ENCODE measurements at places on chromosomes 5 and 9.

DNA sequence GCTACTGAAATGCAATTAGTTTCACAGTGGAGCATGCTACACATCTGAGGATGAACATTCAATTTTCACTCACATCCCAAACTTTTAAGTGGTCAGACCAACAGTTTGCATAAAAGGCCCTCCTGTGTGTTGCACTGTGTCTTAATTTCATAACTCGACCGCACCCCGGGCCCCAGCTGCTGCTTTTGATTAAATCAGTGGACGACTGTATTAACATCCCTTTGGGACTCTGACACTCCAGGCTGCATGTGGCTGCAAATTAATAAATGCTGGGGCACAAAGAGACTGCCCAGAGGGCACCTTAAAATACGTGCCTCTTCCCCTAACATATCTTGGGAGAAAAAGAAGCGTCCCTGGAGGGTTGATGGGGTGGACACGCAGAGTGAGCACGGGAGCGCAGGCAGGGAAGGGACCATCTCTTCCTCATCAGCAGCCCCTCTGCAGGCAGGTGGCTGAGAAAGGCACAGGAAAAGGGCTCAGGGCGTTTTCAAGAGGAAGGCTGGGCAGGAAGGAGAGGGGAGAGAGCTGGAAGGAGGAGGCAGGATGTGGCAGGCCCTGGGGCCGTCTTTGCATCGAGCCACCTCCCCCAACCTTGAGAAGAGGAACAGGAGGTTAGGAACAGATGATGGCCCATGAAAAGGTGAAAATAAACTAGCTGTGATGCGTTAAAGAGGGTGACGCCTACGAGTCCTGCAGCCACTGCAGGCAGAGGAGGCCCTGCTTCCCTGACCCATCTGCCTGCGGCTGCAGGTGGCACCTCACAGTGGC is 18.6 kb downstream of the MED10 start:
- peak; percentile 25 for DNase-seq

DNA sequence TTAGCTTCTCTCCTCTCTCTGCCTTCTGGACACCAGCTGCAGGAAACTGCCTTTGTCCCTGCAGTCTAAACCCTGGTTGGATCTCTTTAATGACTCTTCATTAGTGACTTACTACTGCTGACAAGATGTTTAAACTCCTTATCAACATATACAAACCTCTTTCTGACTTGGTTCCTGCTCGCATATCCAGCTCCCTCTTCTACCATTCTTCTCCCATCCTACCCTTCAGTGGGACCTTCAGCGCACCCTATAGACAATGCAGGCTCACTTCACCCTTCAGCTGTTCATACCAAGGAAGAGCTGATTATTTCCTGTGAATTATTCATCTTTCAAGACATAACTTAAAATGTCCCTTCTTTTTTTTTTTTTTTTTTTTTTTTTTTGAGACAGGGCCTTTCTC is 436.5 kb downstream of the KIAA0825 start:
- no peak for DNase-seq

- no peak for DNase-seq
These were observed 250.4 kb upstream of the IRX1 start for GRCh38 chr5:3345195-3345594.

GRCh38 chr5:118070041-118070440 is 918.3 kb downstream of the DTWD2 start:
- no peak for DNase-seq

GRCh38 chr5:156591631-156592030 is 258.5 kb upstream of the PPP1R2B start:
- DNase-seq = no peak

- DNase-seq = peak; percentile 26
These were observed 720 bp downstream of the TUSC1 start for GRCh38 chr9:25677301-25678146.

- DNase-seq = no peak
These were observed 14.9 kb upstream of the LRRC14B start for GRCh38 chr5:176296-176823.

- DNase-seq = no peak
These were observed 126.2 kb upstream of the ZNF608 start for GRCh38 chr5:124872615-124873014.

- peak; percentile 49 for DNase-seq
These were observed at the start of gene MSX2 for GRCh38 chr5:174724484-174725260. TSS of gene MSX2 (plus strand) at chr5:174724582. CDS start at chr5:174724660, 78 bp downstream.

GRCh38 chr5:133396814-133397213 is 215.5 kb downstream of the FSTL4 start:
- peak; percentile 28 for DNase-seq

- no peak for DNase-seq
These were observed 625.5 kb upstream of the WWC1 start for GRCh38 chr5:167665841-167666375.

GRCh38 chr5:153619771-153620170 is 129.3 kb downstream of the GRIA1 start:
- DNase-seq = no peak

DNA sequence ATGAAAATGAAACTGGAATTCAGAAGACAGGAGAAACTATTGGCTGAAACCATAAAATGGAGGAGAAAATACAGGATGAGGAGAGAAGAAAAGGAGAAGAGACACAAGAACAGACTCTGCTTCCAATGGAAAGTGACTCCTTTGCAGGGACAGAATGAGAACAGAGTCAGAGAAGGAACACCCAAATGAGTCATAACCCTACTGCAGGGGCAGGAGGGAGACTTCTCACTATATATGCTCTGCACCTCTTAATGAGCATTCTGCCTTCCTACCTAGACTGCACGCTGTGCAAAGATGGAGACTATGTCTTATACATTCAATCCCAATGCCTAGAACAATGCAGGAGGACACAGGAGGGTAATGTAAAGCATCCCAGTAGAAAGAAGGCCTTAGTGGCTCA is 2.1 kb downstream of the SAXO1 start:
- DNase-seq = no peak

- DNase-seq = peak; percentile 79
These were observed 1.7 kb downstream of the FST start for GRCh38 chr5:53481887-53482716.

- DNase-seq = no peak
These were observed 227.7 kb downstream of the RFK start for GRCh38 chr9:76166526-76166925.

- no peak for DNase-seq
These were observed 12.7 kb downstream of the KCTD16 start for GRCh38 chr5:144183254-144183889.

- DNase-seq = no peak
These were observed 208.8 kb downstream of the TLE4 start for GRCh38 chr9:79780559-79780958.

- no peak for DNase-seq
These were observed 46.3 kb upstream of the TDRD7 start for GRCh38 chr9:97365634-97366033.

DNA sequence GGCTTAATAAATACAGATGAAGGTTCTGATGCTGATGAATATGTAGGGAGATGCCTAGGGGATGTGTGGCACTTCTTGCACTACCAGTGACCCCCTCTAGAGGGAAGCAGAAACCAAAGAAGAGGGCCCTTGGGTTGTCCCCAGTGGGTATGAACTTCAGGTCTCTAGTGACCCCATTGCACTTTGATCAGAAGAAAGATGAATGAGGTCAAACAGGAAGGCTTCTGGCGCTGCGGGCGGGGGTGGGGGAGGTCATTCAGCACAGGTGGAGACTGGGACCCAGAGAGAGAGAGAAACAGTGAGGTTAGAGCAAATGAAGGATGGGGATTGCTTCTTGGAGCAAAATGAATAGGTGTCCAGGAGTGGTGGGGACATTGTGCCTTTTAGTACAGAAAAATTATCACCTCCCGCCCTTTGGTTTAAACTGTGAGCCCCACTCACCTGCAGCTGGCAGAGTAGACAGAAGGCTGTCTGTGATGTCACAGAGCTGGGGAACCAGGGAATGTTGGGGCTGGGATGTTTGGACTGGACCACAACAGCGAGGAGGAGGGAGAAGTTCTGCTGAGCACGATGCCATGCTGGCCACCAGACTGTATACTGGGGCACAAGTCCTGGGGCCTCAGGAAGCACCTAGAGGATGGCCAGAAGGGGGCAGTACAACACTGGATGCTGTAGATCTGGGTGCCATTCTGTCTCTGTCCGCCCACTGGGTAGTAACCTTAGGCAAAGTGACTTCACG is at the start of gene TEX48:
Gene TEX48 (minus strand): TSS at position 599 of the 739 bp plus-strand sequence. CDS start 10,469 bp downstream, outside the sequence.
- DNase-seq = peak; percentile 90

GRCh38 chr5:174454890-174455289 is 269.5 kb upstream of the MSX2 start:
- no peak for DNase-seq

DNA sequence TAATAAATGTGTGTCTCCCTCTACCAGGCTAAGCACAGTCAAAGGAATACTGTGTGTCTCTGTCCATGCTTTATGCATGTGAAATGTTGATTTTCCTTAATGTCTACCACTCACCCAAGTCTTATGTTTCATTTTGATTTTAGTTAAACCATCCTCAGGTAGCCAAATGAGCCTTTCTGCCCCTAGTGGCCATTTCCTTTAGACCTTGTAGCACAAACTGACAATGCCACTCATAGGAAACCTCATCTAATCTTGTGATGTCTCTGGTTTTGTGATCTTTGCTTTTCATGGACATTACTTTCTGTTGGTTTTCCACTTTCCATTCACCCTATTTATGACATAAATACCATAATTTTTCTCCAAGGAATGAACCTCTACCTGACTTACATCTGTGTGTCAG is 820.8 kb downstream of the MAT2B start:
- no peak for DNase-seq

GRCh38 chr5:60495644-60496520 is 204.1 kb downstream of the DEPDC1B start:
- DNase-seq = no peak

Data from stimulated activated CD8-positive, alpha-beta memory T cell treated with anti-CD3 and anti-CD28 coated beads, Interleukin-4, amount 100 ng/mL, for 48 hours (primary cell).